Smooth muscle cell of bladder (primary cell): ENCODE measurements at places on chromosomes 5 and 9. TPM values are rescaled to one million over a fixed set of nuclear protein-coding genes. Genes with fewer than 3 reads are reported as not detected.

Gene LTC4S
- total RNA-seq = 0.65 TPM in 1 of 2 replicates, not detected in the other

Gene OGN
- 0.57 and 0.65 TPM in 2 replicates for total RNA-seq

Gene GPX3
- total RNA-seq = 20.1 and 35.2 TPM in 2 replicates

Gene GRXCR2
- not detected in 2 replicates for total RNA-seq

Gene FGF1
- total RNA-seq = 0.92 and 1.1 TPM in 2 replicates
